ENCODE measurements at places on chromosomes 12 and 14. TPM values are rescaled to one million over a fixed set of nuclear protein-coding genes. Genes with fewer than 3 reads are reported as not detected.

GRCh38 chr12:104496336-104496735 lies 39.6 kb downstream of the CHST11 start:
- H3K4me3 ChIP-seq, result no peak overlapping the region
- no peak for DNase-seq
- H3K36me3 ChIP-seq, result peaks cover 44% of the 10 kb centered on the region

DNA sequence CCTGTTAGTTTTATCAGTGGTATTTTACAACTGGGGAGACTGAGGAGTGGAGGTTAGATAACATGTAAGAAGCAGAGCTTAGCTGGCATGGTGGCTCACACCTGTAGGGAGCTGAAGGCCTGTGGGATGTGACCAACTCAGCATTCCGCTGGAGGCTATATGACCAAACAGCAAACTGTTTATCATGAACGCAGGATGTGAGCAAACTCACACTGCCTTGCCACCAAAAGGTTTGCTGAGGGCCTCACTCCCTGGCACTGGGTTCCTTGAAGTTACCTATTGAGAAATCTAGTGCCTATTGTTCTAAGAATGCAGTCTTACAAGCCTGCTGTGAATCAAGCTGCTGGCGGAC lies 23.4 kb downstream of the JKAMP start:
- H3K27ac ChIP-seq, result no peak overlapping the region
- no peak for DNase-seq
- peaks cover 4% of the 10 kb centered on the region for H3K36me3 ChIP-seq

DNA sequence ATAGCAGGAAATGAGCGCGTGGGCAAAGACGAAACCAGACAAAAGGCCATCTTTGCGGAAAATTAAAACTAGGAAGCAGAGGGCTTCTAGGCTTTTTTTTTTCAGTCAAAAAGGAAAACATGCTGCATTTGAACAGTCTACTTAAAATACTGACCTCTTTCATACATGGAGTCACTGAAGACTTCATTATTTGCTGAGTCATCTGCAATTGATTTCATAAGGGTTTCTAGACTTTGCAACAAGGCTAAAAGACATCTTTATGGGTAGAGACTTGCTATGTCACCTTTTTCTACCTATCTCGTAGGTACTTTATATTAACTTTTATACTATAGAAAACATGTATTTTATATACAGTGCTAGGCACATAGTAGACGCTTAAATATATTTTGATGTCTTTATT lies 238.4 kb downstream of the TMEM132D start:
- DNase-seq, result no peak
- H3K4me1 ChIP-seq, result no peaks in the 10 kb centered on the region
- H3K27me3 ChIP-seq, result no peaks in the 10 kb centered on the region
- H3K27ac ChIP-seq, result no peak overlapping the region

GRCh38 chr12:120971299-120972180 lies 6.8 kb upstream of the HNF1A start:
- no peaks in the 10 kb centered on the region for H3K36me3 ChIP-seq
- H3K4me3 ChIP-seq, result no peak overlapping the region
- no peak overlapping the region for H3K27ac ChIP-seq
- no peaks in the 10 kb centered on the region for H3K27me3 ChIP-seq
- peak; percentile 63 for DNase-seq

- no peak overlapping the region for H3K4me3 ChIP-seq
- no peaks in the 10 kb centered on the region for H3K27me3 ChIP-seq
- H3K27ac ChIP-seq, result no peak overlapping the region
- DNase-seq, result no peak
- H3K36me3 ChIP-seq, result no peaks in the 10 kb centered on the region
- H3K4me1 ChIP-seq, result peaks cover 4% of the 10 kb centered on the region
These were observed 522.5 kb downstream of the VRK1 start for GRCh38 chr14:97319691-97320090.

GRCh38 chr12:67752226-67752732 lies 103.7 kb downstream of the DYRK2 start:
- H3K4me1 ChIP-seq, result no peaks in the 10 kb centered on the region
- H3K27me3 ChIP-seq, result no peaks in the 10 kb centered on the region
- H3K4me3 ChIP-seq, result no peak overlapping the region

DNA sequence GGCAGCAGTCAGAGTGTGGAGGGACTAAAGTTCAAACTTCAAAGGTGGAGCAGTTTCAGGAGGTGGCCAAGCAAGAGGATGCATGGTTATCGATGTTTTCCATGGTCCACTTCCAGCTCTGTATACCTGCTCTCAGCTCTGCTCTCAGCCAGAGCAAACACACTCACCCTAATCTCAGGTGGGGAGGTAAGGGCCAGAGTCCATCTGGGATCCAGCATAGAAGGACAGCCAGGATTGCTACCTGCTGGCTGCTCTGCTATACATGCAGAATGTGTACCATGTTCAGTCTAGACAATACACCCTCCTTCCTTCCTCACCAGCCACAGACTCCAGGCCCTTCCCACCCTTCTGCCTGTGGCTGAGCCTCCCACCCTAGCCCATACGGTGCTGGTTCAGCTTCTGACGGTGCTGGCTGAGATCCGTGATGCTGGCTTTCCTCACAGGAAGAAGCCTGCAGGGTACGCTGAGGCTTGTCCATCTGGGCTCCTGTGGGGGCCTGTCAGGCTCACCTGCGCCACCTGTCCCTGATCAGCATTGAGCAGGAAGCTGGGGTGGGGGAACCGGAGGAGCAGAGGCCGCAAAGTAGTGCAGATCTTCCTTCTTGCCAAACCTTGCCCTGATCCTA lies 2.4 kb downstream of the CBLN3 start:
- peaks cover 50% of the 10 kb centered on the region for H3K4me1 ChIP-seq
- peak overlapping the region; percentile 54 for H3K27ac ChIP-seq
- peaks cover 11% of the 10 kb centered on the region for H3K36me3 ChIP-seq
- H3K4me3 ChIP-seq, result no peak overlapping the region
- no peak for DNase-seq

DNA sequence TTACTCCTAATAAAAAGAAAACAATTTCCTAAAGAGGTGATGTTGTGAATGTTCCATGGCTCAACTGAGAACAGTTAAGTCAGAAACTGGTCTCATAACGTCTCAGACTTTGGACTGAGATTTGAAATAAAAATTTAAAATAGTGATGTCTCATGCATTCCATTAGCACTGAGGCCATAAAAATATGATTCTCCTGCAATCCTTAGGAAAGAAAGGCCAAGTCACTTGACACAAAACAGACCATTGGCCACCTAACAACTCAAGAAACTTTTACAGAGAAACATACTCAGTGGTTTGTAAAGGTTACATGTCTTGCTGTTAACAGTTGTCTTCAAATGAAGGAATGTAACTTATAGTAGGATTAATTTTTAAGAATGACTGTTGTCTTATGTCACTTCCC lies 58.1 kb downstream of the STAB2 start:
- H3K27me3 ChIP-seq, result peaks cover 7% of the 10 kb centered on the region
- H3K4me3 ChIP-seq, result no peak overlapping the region
- no peaks in the 10 kb centered on the region for H3K36me3 ChIP-seq
- no peaks in the 10 kb centered on the region for H3K4me1 ChIP-seq

DNA sequence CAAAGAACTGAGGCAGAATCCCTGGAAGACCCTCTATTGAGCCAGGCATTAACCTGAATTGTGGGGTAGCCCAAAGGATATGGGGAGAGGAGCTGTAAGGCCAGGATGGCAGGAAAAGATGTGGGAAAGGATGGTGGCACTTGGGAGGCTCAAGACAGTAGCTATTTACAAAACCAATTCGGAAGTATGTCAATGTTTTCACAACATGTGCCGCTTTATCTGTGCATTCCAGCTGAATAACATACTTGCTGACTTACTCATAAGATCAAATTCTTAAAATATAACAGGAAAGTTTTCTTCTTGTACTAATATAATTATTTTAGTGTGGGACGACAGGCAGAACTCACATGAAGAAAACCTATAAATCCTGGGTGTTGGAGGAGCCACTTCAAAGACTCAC lies 10.6 kb downstream of the BBS10 start:
- H3K27ac ChIP-seq, result no peak overlapping the region
- H3K4me3 ChIP-seq, result no peak overlapping the region
- H3K36me3 ChIP-seq, result no peaks in the 10 kb centered on the region
- peaks cover 13% of the 10 kb centered on the region for H3K27me3 ChIP-seq
- H3K4me1 ChIP-seq, result peaks cover 3% of the 10 kb centered on the region

GRCh38 chr14:50340045-50340444 lies 27.9 kb downstream of the DMAC2L start:
- no peak overlapping the region for H3K27ac ChIP-seq
- no peak for DNase-seq
- peaks cover 34% of the 10 kb centered on the region for H3K4me1 ChIP-seq

- H3K27ac ChIP-seq, result peak overlapping the region; percentile 77
- peaks cover 67% of the 10 kb centered on the region for H3K36me3 ChIP-seq
- no peak overlapping the region for H3K4me3 ChIP-seq
- no peak for DNase-seq
These were observed 171.0 kb upstream of the HIF1A start for GRCh38 chr14:61524211-61524806.

GRCh38 chr12:110037315-110037714 lies 11.0 kb downstream of the C12orf76 start:
- H3K27ac ChIP-seq, result no peak overlapping the region
- no peak for DNase-seq
- no peaks in the 10 kb centered on the region for H3K27me3 ChIP-seq
- H3K4me3 ChIP-seq, result no peak overlapping the region
- H3K4me1 ChIP-seq, result peaks cover 45% of the 10 kb centered on the region

DNA sequence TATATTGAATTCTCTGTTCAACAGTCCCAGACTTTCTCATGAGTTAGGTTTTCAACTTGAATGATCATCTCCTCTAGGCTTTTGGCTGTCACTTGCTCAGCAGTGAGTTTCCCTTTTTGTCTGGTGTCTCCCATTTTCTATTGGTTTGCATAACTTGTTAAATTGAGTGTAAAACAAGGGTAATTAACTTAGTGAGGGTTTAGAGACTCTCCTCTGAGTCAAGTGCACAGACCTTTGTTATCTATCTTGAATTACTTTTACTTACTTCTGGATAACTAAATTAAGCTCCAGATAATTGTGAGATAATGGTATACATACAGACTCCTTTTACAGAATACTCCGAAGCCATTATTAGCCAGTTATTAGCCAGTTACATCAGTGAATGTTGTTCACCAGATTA lies 22.0 kb downstream of the MLXIP start:
- H3K27ac ChIP-seq, result peak overlapping the region; percentile 76
- H3K4me3 ChIP-seq, result no peak overlapping the region
- no peak for DNase-seq
- H3K4me1 ChIP-seq, result peaks cover 69% of the 10 kb centered on the region
- H3K36me3 ChIP-seq, result peaks cover 15% of the 10 kb centered on the region

- H3K4me3 ChIP-seq, result no peak overlapping the region
- H3K36me3 ChIP-seq, result peaks cover 15% of the 10 kb centered on the region
- H3K27ac ChIP-seq, result peak overlapping the region; percentile 66
- H3K4me1 ChIP-seq, result peaks cover 83% of the 10 kb centered on the region
- no peaks in the 10 kb centered on the region for H3K27me3 ChIP-seq
- DNase-seq, result no peak
These were observed 70.8 kb upstream of the SRSF5 start for GRCh38 chr14:69696204-69696527.

DNA sequence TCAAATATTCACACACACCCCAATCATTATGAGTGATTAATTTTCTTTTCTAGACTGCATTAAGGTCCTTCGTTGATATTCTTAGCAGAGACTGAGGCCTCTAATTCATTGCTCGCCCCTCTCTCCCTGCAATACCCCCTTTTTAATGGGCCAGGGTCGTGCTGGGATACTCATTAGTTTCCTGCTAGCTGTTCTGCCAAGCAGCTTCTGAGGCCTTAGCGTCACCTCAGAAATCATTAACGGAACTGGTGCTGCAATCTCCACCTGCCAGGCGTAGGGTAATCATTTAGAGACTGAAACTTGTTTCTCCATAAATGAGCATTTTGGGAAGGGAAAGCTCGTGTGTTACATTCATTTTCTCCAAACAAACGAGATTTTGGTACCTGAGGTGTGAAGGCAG lies 1054.7 kb downstream of the GALC start:
- DNase-seq, result no peak
- no peak overlapping the region for H3K27ac ChIP-seq
- H3K4me1 ChIP-seq, result no peaks in the 10 kb centered on the region
- H3K4me3 ChIP-seq, result no peak overlapping the region
- H3K27me3 ChIP-seq, result no peaks in the 10 kb centered on the region

- no peak for DNase-seq
- H3K4me1 ChIP-seq, result peaks cover 15% of the 10 kb centered on the region
- H3K27ac ChIP-seq, result no peak overlapping the region
- peak overlapping the region; percentile 63 for H3K4me3 ChIP-seq
- peaks cover 75% of the 10 kb centered on the region for H3K27me3 ChIP-seq
These were observed 22.3 kb upstream of the GNS start for GRCh38 chr12:64781280-64782190.

DNA sequence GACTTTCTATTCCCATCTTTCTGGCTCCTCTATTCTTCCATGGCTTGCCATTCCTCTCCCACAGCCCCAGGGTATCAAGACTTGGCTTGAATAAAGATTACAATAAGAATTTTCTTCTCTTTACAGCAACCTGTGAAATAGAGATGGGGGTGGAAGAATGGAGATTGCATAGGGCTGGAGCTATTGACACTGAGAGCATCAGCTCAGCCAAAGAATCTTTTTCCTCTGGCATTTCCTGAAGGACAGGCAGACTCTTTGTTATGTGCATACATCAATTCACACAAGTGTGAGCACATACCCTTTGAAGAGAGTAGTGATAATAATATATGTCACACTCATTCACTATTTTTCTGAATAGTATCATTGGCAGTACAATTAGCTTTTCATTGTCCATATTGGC lies 4.7 kb downstream of the RNASE11 start:
- H3K27me3 ChIP-seq, result peaks cover 8% of the 10 kb centered on the region
- peaks cover 8% of the 10 kb centered on the region for H3K4me1 ChIP-seq
- no peaks in the 10 kb centered on the region for H3K36me3 ChIP-seq
- no peak overlapping the region for H3K27ac ChIP-seq

The ETNK1 gene
- total RNA-seq, result 66.9 TPM

The CCDC198 gene
- total RNA-seq, result not detected

The ESYT1 gene
- total RNA-seq, result 367 TPM

The KIF21A gene
- total RNA-seq, result 13.1 TPM

The TRPV4 gene
- 0.17 TPM for total RNA-seq

The KERA gene
- not detected for total RNA-seq

The FAIM2 gene
- 0.33 TPM for total RNA-seq

The RIMBP2 gene
- total RNA-seq, result not detected

The AKT1 gene
- total RNA-seq, result 159 TPM

The VASH1 gene
- total RNA-seq, result 2.1 TPM
